ENCODE measurements at places on chromosomes 4 and X.

GRCh38 chr4:55013431-55013955, 111.9 kb downstream of the KDR start:
- no peak for DNase-seq

DNA sequence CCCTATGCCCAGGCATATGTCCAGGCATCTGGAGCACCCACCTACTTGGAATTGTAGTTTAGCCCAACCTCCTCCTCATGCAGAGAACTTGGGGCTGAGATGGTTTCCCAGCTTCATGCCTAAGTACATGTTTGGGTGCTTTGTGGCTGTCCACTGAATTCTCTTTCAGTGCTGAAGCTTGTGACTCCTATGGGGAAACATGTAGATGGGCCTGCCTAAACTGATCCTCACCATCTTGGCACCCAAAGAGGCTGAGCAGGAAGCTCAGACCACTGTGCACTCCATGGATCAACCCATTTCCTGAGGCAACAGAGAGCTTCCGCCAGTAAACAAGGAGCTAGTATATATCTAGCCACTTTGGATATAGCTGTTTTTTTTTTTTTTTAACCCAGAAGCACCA, 2733.7 kb downstream of the PCDH7 start:
- no peak for DNase-seq

DNA sequence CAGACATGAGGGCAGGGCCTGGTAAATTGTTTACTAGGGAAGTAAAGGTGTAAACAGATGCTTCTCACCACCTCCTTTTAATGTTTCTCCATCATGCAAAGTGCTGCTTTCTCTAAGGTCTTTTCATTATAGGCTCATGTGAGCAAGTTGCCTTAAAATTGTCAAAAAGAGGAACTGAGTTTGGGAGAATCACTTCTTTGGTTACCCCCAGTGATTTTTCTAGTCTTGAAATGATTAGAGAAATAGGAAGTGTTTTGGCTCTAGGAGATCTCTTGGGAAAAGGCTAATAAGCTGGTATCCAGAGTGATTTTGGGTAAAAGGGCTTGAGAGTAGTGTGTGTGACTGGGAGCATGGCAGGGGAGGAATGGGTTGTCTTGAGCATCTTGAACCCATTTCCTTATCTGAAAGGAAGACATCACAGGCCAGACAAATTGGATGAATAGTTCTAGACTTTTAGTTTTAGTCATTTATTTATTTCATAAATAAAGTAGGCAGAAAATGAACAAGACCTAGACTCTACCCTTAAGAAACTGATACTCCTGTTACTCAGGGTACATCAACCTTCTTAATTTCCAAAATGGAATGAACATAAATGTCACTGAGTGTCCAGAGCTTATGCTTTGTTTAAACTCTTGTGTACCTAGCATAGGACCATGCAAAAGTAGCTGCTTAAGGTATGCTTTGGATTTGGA, 14.2 kb downstream of the GRPR start:
- no peak for DNase-seq

GRCh38 chrX:96027407-96027806, 657.2 kb upstream of the DIAPH2 start:
- DNase-seq = no peak

DNA sequence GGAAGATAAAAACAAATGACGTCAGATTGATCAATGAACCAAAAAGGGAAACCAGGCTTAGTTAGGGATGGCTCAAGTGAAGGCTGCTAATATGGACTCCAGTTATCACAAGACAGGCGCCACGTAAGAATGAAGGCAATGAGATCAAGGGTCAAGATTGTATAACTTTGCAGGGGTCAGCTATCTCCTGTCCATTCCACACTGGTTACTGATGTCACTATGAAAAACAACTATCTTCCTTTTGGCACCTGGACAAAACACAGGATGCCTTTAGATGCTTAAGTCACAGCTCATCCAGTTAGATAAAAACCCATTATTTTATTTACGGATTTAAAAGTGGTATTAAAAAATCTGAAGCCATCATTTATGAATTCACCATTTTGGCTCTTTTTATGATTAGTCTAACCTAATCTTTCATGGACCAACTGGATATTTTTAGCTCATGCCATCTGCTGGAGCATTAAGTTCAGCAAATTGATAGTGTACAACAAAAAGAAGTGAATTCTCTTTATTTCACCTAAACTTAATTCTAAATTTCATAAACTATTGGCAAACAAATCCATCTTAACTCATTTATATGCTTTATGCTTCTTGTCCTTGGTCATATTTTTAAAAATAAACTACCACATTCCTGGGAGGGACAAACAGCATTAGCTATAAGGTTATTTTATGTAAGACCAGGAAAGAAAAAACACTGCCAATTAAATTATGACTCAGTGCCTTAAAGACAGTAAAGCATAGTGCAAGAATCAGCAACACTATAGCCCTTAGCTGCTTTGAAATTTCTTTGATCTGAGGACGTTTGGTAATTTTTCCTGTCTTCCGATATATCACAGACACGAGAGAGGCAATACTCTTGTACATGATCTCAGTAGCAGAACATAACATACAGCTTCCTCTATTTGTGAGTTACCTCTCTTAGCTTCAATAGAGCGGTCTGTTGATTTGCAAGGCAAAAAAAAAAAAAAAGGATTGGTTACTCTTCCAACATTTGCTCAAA, 27.0 kb downstream of the DHX15 start:
- no peak for DNase-seq

DNA sequence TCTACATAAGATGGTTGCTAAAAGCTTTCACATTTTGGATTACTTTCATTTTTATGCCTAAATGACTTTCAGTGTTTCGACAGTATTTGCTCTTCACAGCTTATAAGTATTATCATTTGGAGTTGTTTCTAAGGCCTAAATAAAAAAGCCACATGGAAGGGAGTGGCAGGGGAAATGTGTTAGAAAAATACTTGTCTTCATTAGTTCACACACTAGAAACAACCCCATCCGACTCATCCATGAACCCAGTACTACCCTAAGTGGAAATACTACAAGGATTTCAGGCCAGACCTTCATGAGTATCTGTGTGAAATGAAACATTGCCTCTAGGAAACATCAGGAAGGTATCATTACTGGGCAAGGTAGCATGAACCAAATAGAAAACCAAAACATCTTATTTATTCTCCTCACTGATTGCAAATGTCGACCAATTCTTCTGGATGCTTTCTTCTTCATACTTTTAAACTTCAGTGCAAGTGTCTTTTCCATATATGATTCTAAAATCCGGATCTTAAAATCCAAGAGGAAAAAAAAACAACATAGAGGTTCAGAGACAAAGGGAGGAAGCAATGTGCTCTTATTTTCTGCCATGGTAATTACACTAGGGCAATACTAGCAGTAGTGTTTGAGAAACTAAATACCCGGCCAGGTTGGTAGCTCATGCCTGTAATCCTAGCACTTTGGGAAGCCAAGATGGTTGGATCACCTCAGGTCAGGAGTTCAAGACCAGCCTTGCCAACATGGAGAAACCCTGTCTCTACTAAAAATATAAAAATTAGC, 349.4 kb downstream of the ARHGAP24 start:
- no peak for DNase-seq

GRCh38 chr4:33696586-33696985, 2547.7 kb downstream of the ARAP2 start:
- DNase-seq = no peak

DNA sequence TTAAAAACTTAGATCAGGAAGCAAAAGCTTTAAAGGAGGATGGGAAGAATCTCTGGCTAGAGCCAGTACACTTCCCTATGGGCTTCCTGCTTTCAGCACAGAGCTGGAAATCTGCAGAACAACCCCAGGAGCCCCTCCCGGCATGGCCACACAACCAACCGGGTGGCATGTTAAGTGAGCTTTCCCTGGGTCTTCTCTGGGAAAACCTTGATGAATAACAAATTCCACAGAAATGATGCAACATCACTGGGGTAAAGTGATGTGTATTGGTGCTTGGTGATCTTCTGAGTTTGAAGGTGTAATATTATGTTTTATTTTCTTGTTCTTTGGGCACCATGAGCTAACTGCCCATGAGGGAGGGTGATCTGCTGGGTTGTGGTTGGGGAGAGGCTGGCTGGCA, 22.1 kb downstream of the NHS start:
- no peak for DNase-seq

GRCh38 chrX:50183891-50184290, 16.9 kb downstream of the AKAP4 start:
- no peak for DNase-seq

GRCh38 chr4:3862640-3863420, 96.6 kb downstream of the ADRA2C start:
- no peak for DNase-seq

- DNase-seq = no peak
These were observed 168.7 kb downstream of the STK32B start for GRCh38 chr4:5220028-5220427.

DNA sequence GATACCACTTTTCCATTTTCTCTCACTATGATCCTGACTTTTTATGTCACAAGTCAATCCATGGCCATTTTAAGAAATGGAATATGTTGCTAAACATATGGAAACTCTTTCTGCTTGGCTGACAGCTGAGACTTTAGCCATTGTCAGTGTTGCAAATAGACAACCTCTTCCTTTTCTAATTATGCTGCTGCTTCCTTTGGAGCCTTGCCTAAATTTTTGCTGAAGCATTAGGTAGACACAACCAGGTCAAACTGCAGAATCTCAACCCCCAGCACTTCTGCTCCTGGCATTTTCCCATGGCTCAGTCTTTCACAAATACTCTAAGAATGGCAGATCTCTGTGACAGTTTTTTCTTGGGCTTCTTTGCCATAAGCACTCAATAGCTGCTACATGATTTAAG, 543.3 kb downstream of the GRID2 start:
- DNase-seq = no peak

DNA sequence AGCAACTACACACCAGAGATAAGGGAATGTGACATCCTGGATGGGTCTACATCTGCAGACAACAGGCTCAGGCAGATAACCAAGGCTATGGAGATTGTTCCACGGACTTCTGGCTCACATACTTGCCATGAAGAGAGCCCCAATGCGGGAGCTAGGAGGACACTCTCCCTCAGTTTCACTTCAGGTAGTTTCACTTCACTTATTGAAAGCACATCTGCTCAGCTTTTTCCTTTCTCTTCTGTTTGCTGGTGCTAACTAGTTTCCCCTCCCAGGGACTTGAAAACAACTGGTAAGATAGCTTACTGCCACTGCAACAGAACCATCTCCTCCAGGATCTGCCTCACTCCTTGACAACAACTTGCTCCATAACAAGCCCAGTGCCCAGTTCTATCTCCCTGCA, 1.4 kb upstream of the CT47C1 start:
- no peak for DNase-seq

DNA sequence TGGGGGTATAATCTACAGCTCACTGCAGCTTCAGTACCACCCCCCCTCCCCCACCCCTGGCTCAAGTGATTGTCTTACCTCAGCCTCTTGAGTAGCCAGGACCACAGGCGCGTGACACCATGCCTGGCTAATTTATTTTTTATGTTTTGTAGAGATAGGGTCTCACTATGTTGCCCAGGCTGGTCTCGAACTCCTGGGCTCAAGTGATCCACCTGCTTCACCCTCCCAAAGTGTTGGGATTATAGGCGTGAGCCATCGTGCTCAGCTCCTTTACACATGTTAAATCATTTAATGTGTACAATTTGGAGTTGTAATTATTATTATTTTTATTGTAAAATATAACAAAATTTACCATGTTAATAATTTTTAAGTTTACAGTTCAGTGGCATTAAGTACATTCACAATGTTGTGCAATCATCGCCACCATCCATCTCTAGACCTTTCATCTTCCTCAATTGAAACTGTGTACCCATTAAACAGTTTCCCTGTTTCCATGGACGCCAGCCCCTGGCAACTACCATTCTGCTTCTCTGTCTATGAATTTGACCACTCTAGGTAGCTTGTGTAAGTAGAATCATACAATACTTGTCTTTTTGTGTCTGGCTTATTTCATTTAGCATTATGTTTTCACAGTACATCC, 6.1 kb downstream of the SLAIN2 start:
- DNase-seq = no peak

- no peak for DNase-seq
These were observed 100.6 kb upstream of the GPM6B start for GRCh38 chrX:13917507-13917906.

DNA sequence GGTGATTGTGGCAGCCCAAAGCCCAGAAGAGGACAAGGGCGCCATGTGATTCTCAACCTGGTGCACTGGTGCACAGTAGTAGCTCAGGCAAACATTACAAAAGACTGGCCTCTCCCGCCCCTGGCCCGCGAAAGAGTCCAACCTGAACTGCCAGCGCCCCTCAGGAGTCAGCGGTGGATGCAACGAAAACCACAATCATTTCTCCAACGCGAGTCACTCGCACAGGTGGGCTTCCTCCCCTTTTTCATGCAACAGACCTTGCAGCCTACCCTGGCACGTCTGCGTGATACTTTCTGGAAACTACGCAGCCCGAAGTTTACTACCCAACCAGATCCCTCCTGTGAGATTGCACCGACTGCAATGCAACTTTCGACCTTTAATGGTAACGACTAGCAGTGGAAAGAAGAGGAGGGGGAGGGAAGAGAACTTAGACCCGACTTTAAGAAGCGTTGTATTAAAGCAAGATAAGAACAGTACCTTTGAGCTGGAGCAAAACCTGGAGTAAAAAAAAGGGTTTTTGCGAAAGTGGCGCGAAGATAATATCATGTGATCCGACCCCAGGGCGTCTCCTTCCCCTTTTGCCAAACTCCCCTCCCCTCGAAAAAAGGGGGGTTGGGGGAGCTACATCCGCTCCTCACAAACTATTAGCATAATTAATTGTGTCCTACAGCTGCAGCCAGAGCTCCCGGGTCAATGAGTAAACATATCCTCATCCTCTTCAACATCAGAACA, 63.3 kb upstream of the CCDC160 start:
- DNase-seq = no peak

DNA sequence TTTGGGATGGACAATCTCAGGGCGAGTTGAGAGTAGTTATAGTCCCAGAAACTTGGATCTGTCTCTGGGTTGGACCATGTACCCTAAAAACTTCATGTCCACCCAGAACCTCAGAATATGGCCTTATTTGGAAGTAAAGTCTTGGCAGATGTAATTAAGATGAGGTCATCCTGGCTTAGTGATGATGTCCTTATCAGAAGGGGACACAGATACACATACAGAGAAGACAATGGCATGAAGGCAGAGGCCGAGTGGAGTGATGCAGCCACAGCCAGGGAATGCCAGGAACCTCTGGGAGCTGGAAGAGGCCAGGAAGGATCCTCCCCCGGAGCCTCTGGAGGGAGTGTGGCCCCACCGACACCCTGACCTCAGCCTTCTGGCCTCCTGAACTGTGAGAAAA, 61.2 kb upstream of the STX18 start:
- DNase-seq = no peak

DNA sequence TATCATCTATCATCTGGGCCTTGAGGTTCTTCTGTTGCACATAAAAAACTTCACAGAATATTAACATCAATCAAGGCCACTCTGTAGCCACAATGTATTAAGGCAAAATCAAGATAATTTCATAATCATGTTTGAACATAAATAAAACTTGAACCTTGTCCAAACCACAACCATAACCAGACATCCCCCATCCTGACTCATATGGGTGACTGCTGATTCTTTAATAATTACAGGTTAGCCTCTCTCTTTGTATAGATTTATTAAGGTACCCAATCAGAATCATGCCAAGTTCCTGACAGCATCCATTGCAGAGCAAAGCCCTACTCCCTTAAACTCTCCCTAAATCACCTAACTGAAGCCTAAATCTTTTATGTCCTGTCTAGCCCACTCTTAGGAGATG, 16.7 kb upstream of the AREG start:
- no peak for DNase-seq

All from activated CD4-positive, alpha-beta T cell treated with anti-CD3 and anti-CD28 coated beads, Interleukin-2, amount 50 U/mL, for 24 hours (primary cell).